GM04503 (cell line): ENCODE measurements at places on chromosomes 4 and X.

DNA sequence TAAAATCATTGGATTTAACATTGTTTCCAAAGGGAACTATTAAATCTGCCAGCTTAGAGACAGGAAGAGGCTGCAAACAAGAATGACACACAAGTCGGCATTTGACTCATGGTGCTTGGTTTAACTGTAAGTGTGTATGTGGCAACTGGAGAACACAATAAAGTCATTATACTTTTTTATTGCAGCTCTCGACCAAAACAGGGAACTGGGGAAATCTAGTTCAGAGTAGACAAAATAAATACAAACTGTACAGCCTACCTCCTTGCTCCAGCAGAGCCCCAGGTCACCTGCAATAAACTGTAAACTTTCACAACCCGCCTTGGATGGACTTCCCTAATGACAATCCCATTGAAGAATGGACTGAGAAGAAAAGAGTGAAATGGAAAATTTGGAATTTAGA, 24.0 kb downstream of the NPY5R start:
- no peak for DNase-seq

- DNase-seq, result no peak
Observed at GRCh38 chr4:54391104-54391503, 162.0 kb downstream of the PDGFRA start.

- no peak for DNase-seq
Observed at GRCh38 chr4:79027656-79028055, 88.4 kb upstream of the PAQR3 start.

GRCh38 chr4:139913398-139913990, 240.5 kb downstream of the MAML3 start:
- DNase-seq, result no peak

GRCh38 chr4:54499308-54500074, 158.3 kb upstream of the KIT start:
- peak; percentile 67 for DNase-seq

- peak; percentile 27 for DNase-seq
Observed at GRCh38 chr4:111268769-111269414, 646.0 kb upstream of the PITX2 start.

DNA sequence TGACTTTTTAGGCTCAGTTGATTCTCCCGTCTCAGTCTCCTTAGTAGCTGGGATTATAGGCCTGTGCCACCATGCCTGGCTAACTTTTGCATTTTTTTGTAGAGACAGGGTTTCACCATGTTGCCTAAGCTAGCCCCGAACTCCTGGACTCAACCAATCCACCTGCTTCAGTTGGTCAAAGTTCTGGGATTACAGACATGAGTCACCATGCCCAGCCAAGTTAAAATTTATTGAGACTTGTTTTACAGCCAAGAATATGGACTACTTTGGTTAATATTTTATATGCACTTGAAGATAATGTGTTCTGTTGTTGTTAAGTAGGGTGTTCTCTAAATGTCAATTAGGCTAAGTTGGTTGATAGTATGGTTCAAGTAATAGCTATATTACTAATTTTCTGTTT, 58.7 kb downstream of the CYTL1 start:
- no peak for DNase-seq

DNA sequence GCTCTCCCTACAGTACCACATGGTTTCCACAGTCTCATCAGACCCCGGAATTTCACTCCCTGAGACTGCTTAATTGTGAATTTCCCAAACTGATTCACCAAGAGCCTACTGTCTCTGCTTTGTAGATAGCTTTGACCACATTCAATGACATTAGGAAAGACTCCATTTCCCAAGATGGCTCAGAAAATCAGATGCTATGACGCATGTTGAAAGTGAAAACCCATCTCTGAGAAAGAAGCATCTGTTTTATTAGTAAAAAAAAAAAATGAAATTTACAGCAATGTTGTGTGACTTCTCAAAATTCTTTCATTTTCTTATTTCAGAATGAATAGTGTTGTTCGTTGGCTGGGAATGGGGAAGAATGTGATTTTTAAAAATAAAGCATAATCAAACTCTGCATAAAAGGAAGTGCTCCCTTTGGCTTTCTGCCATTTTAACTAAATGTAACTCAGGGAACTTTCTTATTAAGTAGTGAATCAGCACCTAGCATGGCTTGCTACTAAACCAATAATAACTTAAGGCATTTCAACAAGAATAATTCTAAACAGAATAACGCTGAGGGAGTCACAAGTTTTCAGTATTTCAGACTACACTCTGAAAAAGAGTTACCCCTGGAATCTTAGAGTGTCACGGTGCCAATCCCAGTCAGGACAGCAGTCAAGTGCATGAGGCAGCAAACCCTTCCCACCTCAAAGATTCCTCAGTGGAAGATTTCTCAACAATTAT, 97.4 kb upstream of the MYOZ2 start:
- DNase-seq, result peak; percentile 64
